RPMI7951 (cell line): ENCODE measurements at places on chromosomes 7 and 10. TPM values are rescaled to one million over a fixed set of nuclear protein-coding genes. Genes with fewer than 3 reads are reported as not detected.

The RPEL1 gene
- total RNA-seq, result 0.10 and 0.12 TPM in 2 replicates

The WNT8B gene
- total RNA-seq, result not detected in 2 replicates

The PLCE1 gene
- 0.10 and 0.24 TPM in 2 replicates for total RNA-seq

The SFXN3 gene
- total RNA-seq, result 115 and 125 TPM in 2 replicates
